ENCODE measurements at places on chromosomes 12 and 14. TPM values are rescaled to one million over a fixed set of nuclear protein-coding genes. Genes with fewer than 3 reads are reported as not detected.

The FUT8 gene
- total RNA-seq = 30.5 TPM

The TMEM229B gene
- total RNA-seq = 2.2 TPM

The ZNF605 gene
- 5.1 TPM for total RNA-seq

The VRTN gene
- not detected for total RNA-seq

The LIN7A gene
- not detected for total RNA-seq

The CIROP gene
- not detected for total RNA-seq

The TRPV4 gene
- total RNA-seq = 0.82 TPM

The EVL gene
- 17.0 TPM for total RNA-seq

The EIF2S3B gene
- total RNA-seq = 9.3 TPM

The SERPINA9 gene
- total RNA-seq = not detected

The TRIP11 gene
- 31.9 TPM for total RNA-seq

The PLCZ1 gene
- not detected for total RNA-seq

The HSPB8 gene
- 0.46 TPM for total RNA-seq

The RPL10L gene
- not detected for total RNA-seq

The NXPH4 gene
- 1.2 TPM for total RNA-seq

The SALL2 gene
- total RNA-seq = 2.6 TPM

The CYP27B1 gene
- total RNA-seq = 52.1 TPM

The HHIPL1 gene
- total RNA-seq = 0.46 TPM

The KRT75 gene
- total RNA-seq = 7.5 TPM

The ZBTB42 gene
- total RNA-seq = 2.3 TPM

The LRRC10 gene
- not detected for total RNA-seq

The PKP2 gene
- 84.4 TPM for total RNA-seq

The PTPRB gene
- 0.71 TPM for total RNA-seq

The IL22 gene
- total RNA-seq = not detected
